ENCODE measurements at places on chromosomes 13 and 19. TPM values are rescaled to one million over a fixed set of nuclear protein-coding genes. Genes with fewer than 3 reads are reported as not detected.

DNA sequence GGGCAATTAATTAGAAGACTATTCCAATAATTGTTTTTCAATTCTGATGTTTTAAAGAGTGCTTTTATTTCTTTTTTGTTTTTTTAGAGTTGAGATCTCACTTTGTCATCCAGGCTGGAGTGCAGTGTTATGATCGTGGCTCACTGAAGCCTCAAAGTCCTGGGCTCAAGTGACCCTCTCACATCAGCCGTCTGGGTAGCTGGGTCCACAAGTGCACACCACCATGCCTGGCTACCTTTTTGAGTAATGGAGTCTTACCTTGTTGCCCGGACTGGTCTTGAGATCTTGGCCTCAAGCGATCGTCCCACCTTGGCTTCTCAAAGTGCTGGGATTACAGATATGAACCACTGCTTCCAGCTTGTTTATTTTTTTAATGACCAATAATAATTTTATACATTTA, 207.8 kb downstream of the NDFIP2 start:
- no peak for DNase-seq

GRCh38 chr19:52936151-52936953, 13.1 kb upstream of the ZNF888 start:
- no peak for DNase-seq

GRCh38 chr19:30704771-30705330, 332.7 kb downstream of the ZNF536 start:
- DNase-seq = no peak

DNA sequence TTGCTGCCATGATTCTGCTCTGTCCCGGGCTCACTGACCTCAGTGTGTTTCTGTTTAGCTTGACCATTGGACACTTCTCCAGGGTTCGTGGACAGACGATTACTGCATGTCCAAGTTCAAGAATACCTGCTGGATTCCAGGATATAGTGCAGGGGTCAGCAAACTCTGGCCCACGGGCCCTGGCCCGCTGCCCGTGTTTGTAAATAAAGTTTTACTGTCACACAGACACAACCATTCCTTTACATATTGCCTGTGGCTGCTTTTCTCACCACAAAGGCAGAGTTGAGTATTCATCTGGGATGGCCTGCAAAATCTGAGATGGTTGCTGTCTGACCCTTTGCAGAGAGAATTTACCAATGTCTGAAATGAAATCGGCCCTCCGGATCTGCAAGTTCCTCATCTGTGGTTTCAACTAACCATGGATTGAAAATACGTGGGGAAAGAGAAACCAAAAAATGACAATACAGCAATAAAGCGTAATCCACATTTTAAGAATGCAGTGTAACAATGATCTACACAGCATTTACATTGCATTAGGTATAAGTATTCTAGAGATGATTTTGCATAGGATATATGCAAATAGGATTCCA, 25.9 kb upstream of the F2RL3 start:
- DNase-seq = no peak

- no peak for DNase-seq
Observed at GRCh38 chr19:6864325-6864940, 22.9 kb upstream of the ADGRE1 start.

GRCh38 chr19:5081443-5082161, 112.7 kb downstream of the KDM4B start:
- DNase-seq = no peak

Gene ZNRF4
- polyA plus RNA-seq = not detected

Gene ADPRHL1
- 11.1 TPM for polyA plus RNA-seq

Gene VSTM1
- polyA plus RNA-seq = 0.53 TPM

Gene SLC8A2
- polyA plus RNA-seq = 0.17 TPM

Gene USHBP1
- polyA plus RNA-seq = not detected

Gene ARHGEF1
- polyA plus RNA-seq = 92.9 TPM

Gene GIPR
- 1.4 TPM for polyA plus RNA-seq
